ENCODE measurements at places on chromosomes 7 and 10.

DNA sequence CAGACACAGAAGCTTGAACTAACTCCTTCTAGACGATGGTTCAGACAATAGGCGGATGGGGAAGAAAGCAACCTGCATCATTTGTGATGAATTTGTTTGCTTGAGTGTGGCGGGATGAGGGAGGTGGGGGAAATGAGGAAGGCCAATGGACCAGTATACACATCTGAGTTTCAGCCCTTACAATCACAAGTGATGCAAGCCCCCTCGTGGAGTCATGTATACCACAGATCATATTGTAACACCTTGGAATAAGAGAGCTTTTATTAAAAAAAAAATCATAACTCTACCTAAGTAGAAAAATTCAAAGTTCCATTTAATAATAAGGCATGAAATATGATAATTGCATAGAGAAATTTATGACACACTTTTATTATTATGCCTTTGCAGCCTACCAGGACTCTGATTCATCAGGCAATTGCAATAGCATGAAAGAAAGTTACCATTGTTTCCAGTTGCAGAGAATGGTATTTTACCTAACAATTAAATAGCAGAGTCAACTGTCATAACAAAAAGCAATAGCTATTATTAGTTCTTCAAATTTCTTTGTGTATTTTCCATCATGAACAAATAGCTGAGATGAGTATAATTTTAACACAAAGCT, 230.2 kb upstream of the AKR1E2 start:
- DNase-seq: no peak

DNA sequence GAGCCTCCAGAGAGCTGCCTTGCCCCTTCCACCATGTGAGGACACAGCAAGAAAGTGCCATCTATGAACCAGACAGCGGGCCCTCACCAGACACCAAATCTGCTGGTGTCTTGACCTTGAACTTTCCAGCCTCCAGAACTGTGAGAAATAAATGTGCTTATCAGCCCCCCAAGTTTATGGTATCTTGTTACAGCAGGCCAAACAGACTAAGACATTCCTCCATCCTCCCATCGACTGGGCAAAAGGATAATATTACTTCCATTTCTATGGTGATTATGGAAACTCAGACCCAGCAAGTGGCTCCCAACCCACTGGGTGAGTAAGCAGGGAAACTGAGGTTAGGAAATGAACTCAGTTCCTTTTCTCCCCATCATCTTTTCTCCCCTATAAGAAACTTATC, 288.4 kb downstream of the KCNMA1 start:
- DNase-seq: no peak

- DNase-seq: peak; percentile 26
Measured at GRCh38 chr7:6436385-6436685, 11.4 kb downstream of the DAGLB start.

DNA sequence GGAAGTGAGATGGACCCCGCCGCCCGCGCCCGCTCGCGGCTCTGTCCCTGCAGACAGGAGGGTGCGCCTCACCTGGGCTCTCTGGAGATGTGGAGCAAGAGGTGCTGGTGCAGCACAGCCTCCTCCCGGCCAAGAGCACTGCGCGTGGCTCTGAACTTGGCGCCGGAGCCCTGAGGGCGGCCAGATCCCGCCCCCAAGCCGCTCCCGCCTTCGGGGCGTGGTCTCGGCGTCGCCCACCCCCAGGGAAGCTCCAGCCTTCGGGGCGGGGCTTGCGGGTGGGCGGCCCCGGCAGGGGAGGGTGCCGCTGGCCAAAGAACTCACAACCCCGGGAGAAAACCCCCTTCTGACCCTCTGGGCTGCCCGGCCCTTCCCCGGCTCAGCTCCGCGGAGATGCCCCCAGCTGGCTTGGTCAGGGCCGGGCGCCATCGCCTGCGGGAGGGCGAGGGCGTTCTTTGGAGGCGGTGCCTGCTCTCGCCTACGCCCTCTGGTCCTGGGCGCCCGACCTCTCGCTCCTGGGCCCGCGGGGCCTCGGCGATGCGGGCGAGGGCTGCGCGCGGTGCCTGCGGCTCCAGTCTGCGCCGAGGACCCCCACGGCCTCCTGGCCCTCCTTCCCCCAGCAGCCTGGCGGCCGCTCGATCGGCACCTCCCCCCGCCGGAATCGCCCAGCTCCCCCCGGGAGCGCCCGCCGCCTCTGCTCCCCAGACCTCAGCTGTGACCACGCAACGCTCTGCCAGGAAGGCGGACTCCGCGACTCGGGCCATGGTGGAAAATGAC, at the start of gene ZNF488:
TSS of gene ZNF488 (minus strand) at position 146 of the 774 bp plus-strand sequence. CDS start 15,464 bp downstream, outside the sequence.
- peak; percentile 92 for DNase-seq

DNA sequence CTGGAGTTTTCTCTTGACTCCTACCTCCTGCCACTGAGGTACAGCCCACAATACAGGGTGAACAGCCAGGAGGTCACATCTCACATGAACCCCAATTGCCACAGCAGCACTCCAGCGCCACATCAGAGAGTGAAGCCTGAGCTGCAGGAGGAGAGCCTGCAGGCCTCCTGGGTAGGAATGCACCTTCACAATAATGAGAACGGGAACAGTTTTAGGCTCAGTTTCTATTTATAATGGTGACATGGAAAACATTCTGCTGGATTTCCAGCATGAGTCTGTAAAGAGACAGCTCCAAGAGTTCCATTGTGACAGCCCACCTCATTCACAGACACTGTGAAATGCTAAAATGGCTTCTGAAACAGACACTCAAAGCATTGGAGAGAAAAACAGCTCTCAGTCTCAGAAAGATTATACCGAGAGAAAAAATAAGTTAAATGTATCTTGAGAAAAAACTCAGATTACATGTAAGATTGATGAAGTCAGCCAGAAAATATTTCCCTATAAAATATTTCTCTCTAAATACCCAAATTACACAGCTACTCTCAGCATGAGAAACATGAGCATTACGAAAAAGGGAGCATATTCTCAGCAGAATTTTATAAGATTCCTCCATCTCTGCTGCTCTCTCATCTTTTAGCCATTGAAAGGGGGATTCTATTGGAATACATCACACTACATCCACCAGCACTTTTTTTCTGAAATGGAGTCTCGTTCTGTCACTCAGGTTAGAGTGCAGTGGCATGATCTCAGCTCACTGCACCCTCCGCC, 11.3 kb downstream of the ZNF680 start:
- no peak for DNase-seq

DNA sequence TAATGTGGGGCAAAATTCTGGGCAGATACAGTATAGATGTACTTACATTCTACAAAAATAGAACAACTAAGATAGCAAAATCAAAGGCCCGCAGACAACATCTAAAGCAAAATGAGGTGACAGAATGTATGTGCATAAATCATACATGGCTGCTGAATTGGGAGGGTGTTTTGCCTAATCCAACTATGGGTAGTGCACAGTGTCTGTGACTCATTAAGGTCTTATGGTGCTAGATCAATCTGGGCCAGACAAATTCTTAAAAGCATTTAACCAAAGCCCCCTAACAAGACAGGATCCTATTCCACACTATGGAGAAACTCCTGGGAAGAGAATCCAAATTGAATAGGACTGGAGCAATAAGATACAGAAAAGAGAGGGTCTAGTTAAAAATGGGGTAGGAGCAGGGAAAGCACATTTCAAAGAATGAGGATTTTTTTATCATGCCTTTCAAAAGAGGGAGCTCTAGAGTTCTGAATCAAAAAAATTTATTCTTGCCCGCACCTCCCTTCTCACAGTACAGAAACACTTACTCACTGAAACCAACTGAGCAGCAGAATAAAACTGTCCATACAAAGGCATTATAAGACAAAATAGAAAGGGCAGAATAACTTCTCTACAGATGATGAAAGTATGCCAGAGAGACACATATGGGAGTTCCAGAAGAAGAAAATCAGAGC, 181.3 kb downstream of the RNLS start:
- DNase-seq: no peak

- DNase-seq: no peak
Measured at GRCh38 chr7:90178679-90179278, 24.5 kb downstream of the STEAP1 start.

- no peak for DNase-seq
Measured at GRCh38 chr10:44306147-44306710, 78.7 kb downstream of the CXCL12 start.

GRCh38 chr7:90618876-90619275, 22.8 kb downstream of the CDK14 start:
- no peak for DNase-seq

GRCh38 chr10:38094927-38095574, 914 bp downstream of the ZNF37A start:
- DNase-seq: no peak

DNA sequence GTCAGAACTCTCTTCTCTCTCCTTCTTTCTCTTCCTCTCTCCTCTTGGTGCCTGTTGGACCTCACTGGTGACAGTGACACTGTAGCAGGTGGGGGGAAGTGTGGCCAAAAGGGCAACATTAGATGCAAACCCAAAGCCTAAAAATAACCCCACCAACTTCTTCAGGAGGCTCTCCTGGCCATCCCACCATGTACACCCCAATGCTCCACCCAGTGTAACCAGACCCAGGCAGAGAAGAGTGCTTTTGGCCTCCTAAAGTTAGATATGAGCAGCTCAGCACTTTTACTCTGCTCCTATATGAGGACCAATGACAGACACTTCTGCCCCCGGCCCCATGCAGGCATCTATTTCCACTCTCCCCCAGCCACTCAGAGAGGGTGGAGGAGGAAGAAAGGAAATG, 5.5 kb downstream of the MYOZ1 start:
- no peak for DNase-seq

DNA sequence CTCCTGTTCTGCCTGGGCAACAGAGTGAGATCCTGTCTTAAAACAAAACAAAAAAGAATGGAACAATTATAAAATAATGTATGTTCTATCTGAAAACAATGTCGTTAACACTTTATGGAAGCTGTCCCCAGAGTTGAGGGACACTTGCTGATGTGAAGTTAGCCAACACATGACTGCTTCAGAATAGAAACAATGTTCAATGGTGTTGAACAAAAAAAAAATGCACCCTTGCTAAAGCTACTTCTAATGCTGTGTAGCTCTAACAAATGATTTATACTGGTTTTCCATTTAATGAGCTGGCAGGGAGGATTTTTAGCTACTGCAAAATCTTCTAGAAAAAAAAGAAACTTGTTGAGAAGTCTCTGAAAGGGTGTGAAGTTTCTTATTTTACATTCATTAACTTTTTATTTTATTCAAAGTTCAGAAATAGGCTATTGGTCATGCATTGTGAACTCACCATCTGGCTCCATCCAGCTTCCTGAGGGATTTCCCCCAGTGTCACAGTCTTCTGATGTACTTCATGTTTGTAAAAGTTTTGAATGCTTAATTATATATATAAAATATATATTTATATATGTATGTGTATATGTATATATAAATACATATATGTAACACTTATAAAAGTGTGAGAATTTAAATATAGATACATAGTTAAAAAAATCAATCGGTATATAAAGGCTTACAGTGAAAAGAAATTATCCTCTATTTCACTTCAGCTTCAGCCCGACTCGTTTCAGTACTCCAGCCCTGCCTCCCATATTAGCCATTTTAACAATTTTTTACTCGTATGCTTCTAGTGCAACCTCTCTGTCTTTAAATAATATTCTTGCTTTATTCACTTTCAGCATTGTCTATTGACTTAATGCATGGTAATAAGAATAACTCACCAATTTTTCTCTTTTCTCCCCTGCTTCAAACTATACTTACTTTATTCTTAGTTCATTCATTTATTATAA, 35.0 kb downstream of the HDAC9 start:
- peak; percentile 40 for DNase-seq

DNA sequence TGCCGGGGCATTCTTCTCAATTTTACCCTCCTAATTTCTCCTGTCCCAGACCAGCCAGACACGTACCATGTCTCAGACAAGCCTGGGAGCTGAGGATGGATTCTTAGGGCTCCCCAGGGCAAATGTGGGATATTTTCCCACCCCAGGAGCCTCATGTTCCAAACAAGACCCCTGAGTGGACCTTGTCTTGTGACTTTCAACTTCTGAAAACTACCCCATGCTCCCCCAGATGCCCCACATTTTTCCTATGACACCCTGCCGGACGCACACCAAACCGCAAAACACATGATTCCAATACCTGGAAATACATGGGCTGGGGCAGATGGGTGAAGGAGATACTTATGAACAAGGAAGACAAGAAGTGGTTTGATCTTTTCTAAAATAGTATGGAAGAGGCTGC, 874 bp downstream of the GIMAP5 start:
- no peak for DNase-seq

DNA sequence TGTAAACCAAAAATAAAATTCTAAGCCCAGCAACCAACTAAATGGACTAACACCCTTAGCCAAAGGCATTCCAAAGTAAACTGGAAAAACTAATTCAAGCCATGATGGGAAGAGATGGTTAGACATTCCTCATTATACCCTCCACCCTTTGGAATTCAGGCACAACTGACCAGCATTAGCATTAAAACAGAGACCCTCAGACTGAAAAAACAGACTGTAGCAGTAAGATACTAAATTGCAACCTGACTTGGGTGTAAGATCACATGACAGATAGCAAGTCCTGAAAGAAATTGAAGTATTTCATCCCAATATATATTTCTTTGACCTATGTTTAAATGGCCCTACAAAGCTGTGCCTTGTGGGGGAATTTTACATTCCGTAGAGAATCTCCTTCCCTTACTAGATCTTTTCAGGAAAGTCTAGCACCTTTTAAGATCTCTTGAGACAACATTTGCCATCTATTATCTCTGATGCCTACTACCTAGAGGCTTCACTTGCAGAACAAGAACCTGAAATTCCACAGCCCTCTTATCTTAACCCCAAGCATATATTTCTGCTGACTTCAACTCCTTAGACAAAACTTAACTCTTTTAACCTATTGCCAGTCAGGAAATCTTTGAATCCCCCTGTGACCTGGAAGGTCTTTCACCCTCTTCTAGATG, 750.2 kb upstream of the IGFBP3 start:
- DNase-seq: no peak

- no peak for DNase-seq
Measured at GRCh38 chr10:78817361-78817760, 251.4 kb upstream of the ZMIZ1 start.

DNA sequence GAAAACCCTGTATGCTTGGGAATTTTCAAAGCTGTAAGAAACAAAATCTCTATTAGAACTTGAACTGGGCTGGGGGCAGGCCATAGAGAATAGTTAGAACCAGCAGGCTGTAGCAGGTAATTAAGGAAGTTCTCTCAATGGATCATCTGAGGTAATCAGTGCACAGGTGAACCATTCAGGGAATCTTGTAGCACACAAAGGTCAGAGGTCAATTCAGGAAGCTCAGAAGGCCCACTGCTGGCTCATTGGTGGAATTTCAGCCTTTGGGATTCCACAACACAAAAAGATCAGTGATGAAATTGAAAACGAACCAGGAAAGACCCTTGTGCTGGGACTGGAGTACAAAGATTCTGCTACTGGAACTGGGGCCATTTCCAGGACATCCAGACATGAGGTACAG, 82.0 kb downstream of the TMEM168 start:
- no peak for DNase-seq

GRCh38 chr7:41964849-41965745, 262.2 kb upstream of the INHBA start:
- no peak for DNase-seq

- no peak for DNase-seq
Measured at GRCh38 chr10:19041171-19041570, 7.4 kb upstream of the MALRD1 start.

GRCh38 chr7:108455998-108456677, at the start of gene NRCAM:
Gene NRCAM, minus strand, starts transcription at chr7:108456436. Its CDS starts 216,372 bp downstream, at chr7:108240064.
- DNase-seq: peak; percentile 39

- DNase-seq: no peak
Measured at GRCh38 chr10:125144206-125144605, 16.2 kb downstream of the CTBP2 start.

- no peak for DNase-seq
Measured at GRCh38 chr7:141262101-141263090, 188.5 kb downstream of the TMEM178B start.

- no peak for DNase-seq
Measured at GRCh38 chr10:98265403-98266378, 2.3 kb downstream of the LOXL4 start.
